CD4-positive, alpha-beta T cell treated with Interleukin-4 for 1 hour (primary cell): ENCODE measurements at places on chromosomes 12 and 14.

- no peak for DNase-seq
These were observed 54.2 kb upstream of the LRRK2 start for GRCh38 chr12:40170593-40170992.

DNA sequence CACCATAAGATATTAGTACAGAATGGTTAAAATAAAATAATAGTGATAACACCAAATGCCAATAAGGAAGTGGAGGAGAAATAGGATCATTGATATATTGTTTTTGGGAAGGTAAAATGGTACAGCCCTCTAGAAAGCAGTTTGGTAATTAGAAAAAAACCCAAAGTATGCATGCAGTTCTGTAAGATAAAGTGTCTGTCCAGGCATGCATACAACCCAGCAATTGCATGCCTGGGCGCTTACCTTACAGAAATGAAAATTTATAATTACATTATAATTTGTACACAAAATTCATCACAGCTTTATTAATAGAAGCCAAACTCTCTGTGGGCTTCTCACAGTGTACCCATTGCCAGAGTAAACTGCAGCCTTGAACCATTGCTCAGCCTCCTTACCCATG, 124.7 kb downstream of the TTC6 start:
- DNase-seq: no peak

- no peak for DNase-seq
These were observed 116.4 kb downstream of the DICER1 start for GRCh38 chr14:95040708-95041476.

GRCh38 chr14:78345131-78345744, 175.1 kb downstream of the NRXN3 start:
- no peak for DNase-seq

DNA sequence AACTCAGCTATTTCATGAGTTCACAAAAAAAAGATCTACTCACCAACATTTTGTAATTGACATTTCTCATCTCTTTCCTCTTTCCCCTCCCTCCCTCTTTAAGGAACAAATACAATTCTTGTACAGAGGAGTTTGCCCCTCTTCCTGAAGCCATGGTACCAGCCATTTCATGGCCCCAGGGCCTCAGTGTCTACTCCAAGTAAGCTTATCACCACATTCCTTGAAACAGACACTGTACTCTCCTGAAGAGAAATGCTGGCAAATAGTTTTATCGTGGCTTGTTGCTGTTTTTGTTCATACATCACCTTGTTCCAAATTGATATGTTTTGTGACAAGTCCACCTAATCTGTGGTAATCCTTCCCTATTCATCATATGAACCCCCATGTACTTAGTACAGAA, 29.7 kb upstream of the IGF1 start:
- DNase-seq: no peak

GRCh38 chr12:48866052-48866711, 512 bp upstream of the RND1 start:
- DNase-seq: no peak
